Karpas-422 (cell line): ENCODE measurements at places on chromosomes 16 and 17. TPM values are rescaled to one million over a fixed set of nuclear protein-coding genes. Genes with fewer than 3 reads are reported as not detected.

- no peaks in the 10 kb centered on the region for H3K36me3 ChIP-seq
- no peak overlapping the region for H3K4me3 ChIP-seq
- no peaks in the 10 kb centered on the region for H3K27me3 ChIP-seq
- no peak for DNase-seq
- peaks cover 25% of the 10 kb centered on the region for H3K4me1 ChIP-seq
These were observed 120.9 kb upstream of the SMURF2 start for GRCh38 chr17:64783031-64783461.

DNA sequence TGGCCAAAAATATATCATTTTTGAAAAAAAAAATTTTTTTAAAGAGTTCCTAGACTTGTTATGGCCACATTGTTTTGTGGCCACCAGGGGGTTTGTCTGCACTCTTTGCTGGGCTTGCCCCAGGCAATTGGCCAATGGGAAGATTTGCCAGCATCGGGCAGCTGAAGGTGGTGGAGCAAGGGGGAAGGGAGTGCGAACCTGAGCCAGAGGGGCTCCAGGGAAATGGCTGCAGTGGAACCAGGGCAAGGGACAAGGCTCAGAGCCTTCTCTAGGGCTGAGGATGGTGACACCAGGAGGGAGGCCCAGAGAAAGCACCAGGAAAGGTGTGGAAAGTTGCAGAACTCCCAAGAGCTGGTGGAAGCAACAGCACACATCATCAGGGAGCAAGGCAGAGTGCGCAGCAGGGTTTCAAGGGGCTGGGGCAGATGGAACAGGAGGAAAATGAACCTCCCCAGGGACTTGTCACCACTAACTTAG, 15.5 kb upstream of the CMIP start:
- H3K27ac ChIP-seq, result no peak overlapping the region
- peaks cover 6% of the 10 kb centered on the region for H3K4me1 ChIP-seq
- DNase-seq, result peak; percentile 79
- no peaks in the 10 kb centered on the region for H3K36me3 ChIP-seq
- no peak overlapping the region for H3K4me3 ChIP-seq

DNA sequence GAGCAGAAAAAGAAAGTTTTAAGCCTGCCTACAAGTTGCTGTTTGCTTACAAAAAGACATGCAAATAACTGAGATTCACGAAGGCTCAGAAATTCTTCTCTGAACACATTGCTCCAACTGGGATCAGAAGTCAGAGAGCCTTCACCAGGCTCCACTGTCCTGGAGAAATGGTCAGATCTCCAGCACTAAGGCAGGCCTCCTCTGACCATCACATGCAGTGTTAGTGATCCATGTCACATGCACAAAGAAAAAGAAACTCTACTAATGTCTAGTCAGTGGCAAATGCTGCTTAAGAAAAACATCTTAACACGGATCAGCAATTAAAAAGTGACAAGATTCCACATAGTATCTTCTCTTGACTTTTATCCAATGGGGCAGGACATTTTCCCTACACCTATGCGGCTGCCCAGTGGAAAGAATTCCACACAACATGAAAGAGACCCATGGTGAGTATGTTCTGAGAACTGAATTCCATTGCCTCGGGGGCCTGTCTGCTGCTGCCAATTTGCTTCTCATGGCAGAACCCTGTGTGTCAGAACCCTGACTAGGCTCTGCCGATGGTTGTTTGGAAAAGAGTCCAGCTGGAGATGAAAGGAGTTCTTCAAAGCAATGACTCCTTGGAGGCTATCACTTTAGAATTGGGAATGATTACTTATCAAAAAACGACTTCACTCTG, 96.6 kb downstream of the HIC1 start:
- no peak overlapping the region for H3K4me3 ChIP-seq
- no peak for DNase-seq
- no peaks in the 10 kb centered on the region for H3K27me3 ChIP-seq
- no peaks in the 10 kb centered on the region for H3K4me1 ChIP-seq

TCAP gene
- total RNA-seq, result 1.5 and 1.9 TPM in 2 replicates

DNA sequence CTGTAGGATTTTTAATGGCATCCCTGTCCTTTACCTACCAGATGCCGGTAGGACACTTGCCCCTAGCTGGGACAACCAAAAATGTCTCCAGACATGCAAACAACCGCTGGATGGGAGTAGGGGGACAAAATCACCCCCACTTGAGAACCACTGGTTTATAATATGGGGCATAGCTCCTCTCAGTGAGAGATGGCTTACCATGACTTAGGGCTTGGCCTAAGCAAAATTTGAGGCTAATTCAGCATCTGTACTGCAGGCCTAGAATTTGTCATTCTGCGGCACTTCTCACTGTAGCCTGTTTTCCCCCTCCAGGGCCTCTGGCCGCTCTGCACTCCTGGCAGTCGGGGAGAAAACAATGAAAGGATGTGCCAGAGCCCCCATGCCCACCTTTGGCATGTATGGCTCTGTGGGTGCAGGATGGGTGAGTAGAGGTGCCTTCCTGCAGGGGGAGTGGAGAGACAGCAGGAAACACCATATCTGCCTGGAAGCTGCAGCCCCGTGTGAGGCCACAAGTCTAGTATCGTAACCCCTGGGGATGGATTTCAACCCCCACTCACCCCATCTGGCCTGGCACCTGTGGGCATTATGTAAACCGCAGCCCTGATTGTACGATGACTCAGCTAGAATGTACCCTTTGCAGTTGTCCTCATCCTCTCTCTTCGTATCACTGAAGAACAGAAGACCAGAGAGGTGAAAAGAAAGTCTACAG, 268.1 kb downstream of the SOX9 start:
- H3K27ac ChIP-seq, result peak overlapping the region; percentile 83
- H3K36me3 ChIP-seq, result no peaks in the 10 kb centered on the region
- DNase-seq, result peak; percentile 96

CIBAR2 gene
- not detected in 2 replicates for total RNA-seq

EVI2A gene
- total RNA-seq, result not detected in 2 replicates

DNA sequence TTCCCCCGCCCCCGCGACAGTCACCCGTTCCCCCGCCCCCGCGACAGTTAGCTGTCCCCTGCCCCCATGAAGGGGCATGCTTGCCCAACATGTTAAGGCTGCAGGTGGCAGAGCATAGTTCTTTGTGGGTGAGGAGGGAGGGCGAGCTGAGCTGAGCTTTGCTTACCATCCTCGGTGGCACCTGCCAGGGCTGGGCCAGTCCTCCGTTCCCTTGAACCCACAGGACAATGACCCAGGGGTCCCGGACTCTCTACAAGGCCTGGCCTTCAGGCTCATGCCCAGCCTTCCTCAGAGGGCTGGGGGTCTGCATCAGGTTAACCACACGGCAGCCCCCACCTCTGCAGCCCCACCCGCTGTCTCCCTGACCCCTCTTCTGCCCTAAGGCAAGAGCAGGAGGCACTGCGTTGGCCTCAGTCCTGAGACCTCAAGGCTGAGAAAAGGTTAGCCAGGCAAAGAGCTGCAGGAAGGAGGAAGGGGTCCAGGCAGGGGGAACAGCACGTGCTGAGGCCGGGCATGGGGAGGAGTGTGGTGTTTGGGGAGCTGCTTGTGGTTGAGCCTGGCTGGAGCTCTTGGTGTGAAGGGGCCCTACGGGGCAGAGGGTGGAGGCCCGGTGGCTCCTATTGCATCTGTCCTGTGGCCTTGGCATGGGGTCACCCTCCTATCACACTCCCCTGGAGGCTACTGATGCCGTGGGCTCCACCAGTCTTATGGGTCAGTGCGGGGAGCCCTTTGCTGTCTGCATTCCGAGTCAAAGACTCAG, 11.4 kb upstream of the DOC2B start:
- no peaks in the 10 kb centered on the region for H3K27me3 ChIP-seq
- no peaks in the 10 kb centered on the region for H3K36me3 ChIP-seq
- no peak for DNase-seq
- no peaks in the 10 kb centered on the region for H3K4me1 ChIP-seq

DNA sequence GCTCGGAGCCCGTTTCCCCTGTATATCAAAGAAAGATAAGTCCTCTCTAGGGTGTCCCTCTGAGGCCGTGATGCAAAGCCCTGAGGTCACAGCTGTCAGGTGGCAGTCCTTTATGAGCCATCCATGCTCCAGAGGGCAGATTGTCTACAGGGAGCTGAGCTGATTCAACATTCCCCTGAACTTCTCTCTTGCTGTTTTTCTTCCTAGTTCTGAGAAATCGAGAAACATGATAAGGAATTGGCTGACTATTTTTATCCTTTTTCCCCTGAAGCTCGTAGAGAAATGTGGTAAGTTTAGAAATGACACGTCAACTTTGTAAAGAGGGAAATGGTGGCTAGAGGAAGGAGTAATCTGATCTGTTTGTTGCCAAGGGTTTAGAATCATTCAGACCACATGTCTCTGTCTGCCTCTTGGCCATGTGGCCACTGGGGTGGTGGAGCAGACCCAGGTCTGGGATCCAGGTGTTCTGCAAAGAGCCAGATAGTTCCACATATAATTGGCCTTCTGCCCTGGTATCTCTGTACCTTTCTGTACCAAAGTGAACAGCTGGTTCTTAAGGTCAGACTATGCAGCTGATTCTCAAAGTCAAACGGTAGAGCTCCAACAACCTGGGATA, 3.5 kb downstream of the CTNS start:
- DNase-seq, result peak; percentile 75
- H3K4me1 ChIP-seq, result peaks cover 45% of the 10 kb centered on the region
- H3K27me3 ChIP-seq, result no peaks in the 10 kb centered on the region

DNA sequence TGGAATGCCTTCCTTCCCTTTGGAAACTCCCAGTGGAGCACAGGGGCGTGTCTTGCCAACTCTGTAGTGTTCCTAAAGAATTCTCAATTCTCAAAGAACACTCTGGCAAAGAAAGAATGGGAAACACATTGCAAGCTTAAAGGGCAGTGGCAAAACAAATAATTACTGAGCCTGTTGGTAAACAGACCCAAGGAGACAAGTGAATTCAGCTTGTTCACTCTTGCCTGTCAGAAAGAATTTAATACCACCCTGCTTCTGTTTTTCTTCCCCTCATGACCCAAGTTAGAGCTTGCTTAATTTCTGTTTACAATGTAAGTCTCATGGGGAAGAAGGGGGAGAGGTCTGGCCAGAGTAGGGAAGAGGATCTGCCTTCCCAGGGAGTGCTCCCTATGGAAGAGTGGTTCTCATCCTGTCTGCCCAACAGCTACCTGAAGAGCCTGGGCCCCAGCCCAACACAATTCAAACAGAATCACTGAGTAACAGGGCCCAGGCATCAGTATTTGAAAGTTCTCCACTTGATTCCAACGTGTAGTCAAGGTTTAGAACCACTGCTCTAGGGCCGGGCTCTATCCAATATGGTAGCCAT, 386.0 kb downstream of the SLC39A11 start:
- H3K4me1 ChIP-seq, result peaks cover 17% of the 10 kb centered on the region
- no peak overlapping the region for H3K4me3 ChIP-seq

DNA sequence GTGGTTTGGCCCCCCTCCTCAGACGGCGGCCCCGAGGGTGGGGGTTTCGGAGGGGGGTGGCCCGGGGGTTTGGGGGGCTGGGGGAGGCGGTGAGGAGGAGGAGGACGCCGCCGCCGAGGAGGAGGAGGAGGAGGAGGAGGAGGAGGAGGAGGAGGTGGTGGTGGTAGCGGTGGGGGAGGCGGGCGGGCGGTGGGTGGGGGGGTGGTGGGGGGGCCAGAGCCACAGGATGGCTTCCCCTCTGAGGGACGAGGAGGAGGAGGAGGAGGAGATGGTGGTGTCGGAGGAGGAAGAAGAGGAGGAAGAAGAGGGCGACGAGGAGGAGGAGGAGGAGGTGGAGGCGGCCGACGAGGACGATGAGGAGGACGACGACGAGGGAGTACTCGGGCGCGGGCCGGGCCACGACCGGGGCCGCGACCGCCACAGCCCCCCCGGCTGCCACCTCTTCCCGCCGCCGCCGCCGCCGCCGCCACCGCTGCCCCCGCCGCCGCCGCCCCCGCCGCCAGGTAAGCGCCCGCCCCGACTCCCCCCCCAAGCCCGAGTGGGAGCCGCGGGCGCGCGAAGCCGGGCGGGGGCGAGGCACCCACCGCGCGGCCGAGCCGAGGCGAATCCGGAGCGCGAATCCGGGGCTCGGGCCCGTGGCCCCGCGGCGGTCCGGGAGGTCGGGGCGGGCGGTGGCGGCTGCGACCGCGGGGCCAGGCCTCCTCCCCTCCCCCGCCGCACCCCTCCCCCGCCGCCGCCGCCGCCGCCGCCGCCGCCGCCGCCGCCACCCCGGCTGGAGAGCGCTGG, 3.8 kb upstream of the CHD3 start:
- H3K27ac ChIP-seq, result peak overlapping the region; percentile 99

GRCh38 chr17:7441266-7441665, 2.0 kb downstream of the FGF11 start:
- DNase-seq, result no peak
- no peaks in the 10 kb centered on the region for H3K27me3 ChIP-seq
- peaks cover 32% of the 10 kb centered on the region for H3K4me1 ChIP-seq
- no peak overlapping the region for H3K27ac ChIP-seq
- H3K4me3 ChIP-seq, result no peak overlapping the region
- no peaks in the 10 kb centered on the region for H3K36me3 ChIP-seq

DNA sequence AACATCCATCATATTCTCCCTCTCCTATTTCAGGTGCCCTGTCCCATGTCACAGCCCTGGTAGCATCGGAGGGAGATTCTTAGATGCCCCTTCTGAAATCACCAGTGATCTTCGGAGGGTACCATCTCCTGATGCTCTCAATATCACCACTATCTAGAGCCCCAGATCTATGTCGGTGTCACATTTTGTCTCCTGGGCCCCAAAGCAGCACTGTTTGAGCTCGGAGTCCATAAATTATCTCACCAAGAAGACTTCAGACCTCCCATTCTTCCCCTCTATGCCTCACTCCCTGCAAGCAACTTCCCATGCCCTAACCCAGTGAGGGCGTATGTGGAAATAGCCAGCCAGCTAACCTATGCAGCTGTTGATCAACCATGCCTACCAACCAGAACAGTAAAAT, 51.5 kb upstream of the NLK start:
- no peak overlapping the region for H3K4me3 ChIP-seq
- no peak overlapping the region for H3K27ac ChIP-seq
- H3K36me3 ChIP-seq, result no peaks in the 10 kb centered on the region
- no peaks in the 10 kb centered on the region for H3K27me3 ChIP-seq
- H3K4me1 ChIP-seq, result peaks cover 14% of the 10 kb centered on the region
- no peak for DNase-seq

DNA sequence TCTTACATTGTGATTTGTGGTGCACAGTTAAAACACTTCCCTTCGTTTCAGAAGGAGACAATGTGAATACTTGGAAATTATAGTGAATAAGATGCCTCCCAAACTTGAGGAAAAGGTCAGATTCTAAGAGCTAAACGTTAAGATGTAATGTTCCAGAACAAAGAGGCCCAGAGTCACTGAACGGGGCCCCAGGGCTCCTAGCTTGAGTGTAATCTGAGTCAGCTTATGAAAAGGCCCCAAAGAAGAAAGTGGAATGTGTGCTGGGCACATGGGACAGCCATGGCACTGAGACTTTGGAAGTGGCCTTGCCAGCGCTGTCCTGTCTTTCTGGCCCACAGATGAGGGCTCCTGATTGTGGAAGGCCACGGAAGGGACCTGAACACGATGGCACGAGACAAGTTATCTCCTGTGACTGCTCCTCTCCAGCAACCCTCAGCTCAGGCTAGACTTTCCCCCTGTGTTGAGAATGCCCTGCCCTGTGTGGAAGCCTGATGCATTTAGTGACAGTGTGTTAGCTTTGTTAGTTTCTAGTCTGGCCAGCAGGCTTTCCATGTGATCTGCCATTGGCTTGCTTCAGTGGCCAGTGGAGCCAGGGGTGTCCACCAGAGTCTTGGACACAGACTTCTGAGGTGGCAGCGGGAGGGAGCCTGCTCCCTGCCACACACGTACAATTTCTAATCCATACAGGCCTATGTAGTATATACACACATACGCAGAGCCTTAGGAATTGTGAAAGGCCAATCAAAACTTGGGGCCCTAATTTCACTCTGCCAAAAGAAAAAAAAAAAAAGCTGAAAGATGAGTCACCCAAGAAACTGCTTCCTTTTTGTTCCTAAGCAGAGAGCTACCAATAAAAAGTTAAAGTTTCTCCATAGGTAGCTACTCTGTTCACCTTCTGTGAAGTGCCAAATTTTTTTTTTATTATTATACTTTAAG, 13.1 kb downstream of the SPATA33 start:
- DNase-seq, result no peak
- no peak overlapping the region for H3K4me3 ChIP-seq
- no peak overlapping the region for H3K27ac ChIP-seq
- H3K27me3 ChIP-seq, result no peaks in the 10 kb centered on the region
- no peaks in the 10 kb centered on the region for H3K4me1 ChIP-seq
- H3K36me3 ChIP-seq, result no peaks in the 10 kb centered on the region; the same call in 1 of the 2 replicates

C16orf86 gene
- total RNA-seq, result 13.8 and 18.4 TPM in 2 replicates
